ENCODE measurements at places on chromosomes 12 and 14. TPM values are rescaled to one million over a fixed set of nuclear protein-coding genes. Genes with fewer than 3 reads are reported as not detected.
A peak's percentile ranks its signal among the peaks of the same experiment; 100 is the strongest.

DNA sequence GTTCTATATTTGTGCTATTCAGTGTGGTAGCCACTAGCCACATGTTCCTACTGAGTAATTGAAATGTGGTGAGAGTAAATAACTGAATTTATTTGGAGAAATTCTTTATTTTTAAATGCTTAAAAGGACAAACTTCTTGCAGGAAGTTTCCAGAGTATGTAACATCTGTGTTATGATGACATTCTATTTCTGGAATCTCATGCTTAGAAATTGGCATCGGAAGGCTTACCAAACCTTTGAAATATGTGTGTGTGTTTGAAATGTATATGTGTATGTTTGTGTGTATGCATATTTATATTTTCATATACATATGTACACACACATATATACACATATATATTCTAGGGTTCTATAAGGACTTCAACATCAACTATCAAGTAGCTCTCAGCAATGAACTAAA is 12.4 kb upstream of the WSCD2 start:
- DNase-seq, result no peak

GRCh38 chr12:124217508-124218242 is 77.2 kb upstream of the RFLNA start:
- DNase-seq, result no peak

The YAF2 gene
- 29.5 TPM for total RNA-seq

GRCh38 chr12:57431654-57432188 is 878 bp upstream of the R3HDM2 start:
- DNase-seq, result no peak

The INSM2 gene
- not detected for total RNA-seq

DNA sequence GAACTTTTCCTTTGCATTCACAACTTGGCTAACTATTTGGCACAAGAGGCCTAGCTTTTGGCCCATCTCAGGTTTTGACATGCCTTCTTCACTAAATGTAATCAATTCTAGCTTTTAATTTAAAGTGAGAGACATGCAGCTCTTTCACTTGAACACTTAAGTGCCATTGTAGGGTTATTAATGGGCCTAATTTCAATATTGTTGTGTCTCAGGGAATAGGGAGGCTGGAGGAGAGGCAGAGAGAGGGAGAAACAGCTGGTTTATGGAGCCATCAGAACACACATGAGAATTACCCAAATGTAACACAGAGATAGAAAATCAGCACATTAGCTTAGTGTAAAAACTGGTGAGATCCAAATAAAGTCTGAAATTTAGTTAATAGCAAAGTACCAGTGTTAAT is 157.4 kb downstream of the RPAP3 start:
- no peak for DNase-seq

DNA sequence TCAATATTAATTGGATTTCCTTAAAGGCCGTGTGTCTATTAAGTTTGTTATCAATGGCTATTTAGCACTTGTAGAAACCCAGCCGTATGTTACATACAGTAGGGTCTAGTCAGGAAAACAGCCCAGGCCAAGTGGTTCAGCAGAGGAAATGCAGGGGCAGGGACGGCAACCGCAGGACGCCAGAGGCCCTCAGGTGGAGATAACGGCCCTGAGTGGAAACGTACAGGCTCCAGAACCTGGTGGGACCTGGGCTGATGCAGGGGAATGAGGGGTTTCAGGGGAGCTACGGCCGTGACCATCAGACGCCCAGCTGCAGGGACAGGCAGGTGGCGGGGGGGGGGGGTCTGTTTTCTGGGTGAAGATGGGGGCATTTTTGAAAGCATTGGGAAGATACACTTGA is 3.7 kb upstream of the ANKLE2 start:
- no peak for DNase-seq

- no peak for DNase-seq
Measured at GRCh38 chr14:94550041-94550440, 11.2 kb upstream of the SERPINA4 start.

DNA sequence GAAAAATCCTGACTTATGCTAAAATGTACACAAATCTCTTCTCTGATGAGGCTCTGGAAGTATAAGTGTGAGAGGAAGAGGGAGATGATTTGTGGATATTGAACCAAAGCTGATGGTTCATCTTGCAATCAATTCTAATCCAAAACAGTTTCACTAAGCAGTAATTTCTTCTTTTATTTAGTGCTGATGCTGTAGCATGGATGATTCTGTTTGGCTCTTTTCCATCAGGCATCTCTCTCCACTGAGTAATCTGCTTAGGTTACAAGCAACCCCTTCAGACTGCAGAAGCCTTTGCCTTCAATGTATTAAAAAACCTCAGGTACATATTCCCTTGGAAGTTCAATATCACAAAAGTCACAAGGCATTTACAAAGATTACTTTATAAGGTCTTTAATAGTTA is 159.1 kb upstream of the CCDC198 start:
- no peak for DNase-seq

The ABCC9 gene
- not detected for total RNA-seq

The HEBP1 gene
- 59.5 TPM for total RNA-seq

The ARHGAP9 gene
- not detected for total RNA-seq

- DNase-seq, result no peak
Measured at GRCh38 chr12:5251786-5252185, 180.1 kb upstream of the NTF3 start.

GRCh38 chr12:99133401-99133800 is 488.3 kb downstream of the APAF1 start:
- DNase-seq, result no peak

The RFX4 gene
- total RNA-seq, result not detected

DNA sequence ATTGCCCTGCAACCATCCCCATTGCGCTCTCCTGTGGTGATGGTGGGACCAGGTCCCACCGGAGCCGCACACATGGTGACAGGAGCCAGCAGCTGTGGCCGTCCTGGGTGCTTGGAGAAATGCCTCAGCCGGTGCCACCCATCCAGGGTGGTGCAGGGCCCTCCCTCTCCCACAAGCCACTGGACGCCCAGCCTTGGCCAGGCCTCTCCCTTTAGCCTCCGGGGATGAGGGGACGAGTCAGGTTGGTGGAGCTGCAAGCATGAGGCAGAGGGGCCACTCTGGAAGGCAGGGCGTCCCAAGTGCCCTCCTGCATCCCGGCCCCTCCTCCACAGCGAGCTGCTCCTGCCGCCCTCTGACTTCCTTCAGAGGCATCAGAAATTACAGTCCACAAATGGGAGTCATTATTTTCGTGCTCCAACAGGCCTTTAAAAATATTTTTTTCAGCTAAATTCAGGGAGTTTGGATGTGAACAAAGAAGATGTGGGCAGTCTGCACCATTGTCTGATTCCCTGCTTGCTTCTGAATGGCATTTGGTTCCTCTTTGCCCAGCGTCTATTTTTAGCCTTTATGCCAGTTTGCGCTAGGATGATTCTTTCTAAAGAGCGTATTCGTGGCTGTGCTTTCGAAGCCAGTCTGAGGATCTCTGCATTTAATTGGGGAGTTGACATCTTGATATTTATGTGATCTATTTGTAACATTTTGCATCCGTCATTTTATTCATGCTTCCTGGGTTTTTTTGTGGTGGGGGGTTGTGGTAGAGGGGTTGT is 189.4 kb downstream of the ADGRD1 start:
- DNase-seq, result no peak

The DBX2 gene
- total RNA-seq, result not detected

DNA sequence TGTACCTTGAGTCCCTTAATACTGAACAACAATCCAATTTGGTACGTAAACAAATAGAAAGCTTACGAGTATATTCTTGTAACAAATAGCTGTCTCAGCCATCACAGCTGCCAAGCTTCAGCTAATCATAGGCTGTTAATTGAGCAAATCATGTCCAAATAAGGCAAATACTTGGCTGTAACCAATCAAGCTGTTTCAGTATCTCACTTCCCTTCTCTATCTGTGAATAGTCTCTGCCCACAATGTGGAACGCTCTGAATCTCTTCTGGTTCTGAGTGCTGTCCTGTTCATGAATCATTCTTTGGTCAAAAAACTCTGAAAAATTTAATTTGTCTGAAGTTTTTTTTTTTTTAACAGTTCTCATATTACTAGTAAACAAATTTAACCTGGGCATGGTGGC is 5.8 kb upstream of the NEMF start:
- DNase-seq, result no peak

The RTN1 gene
- 0.29 TPM for total RNA-seq

DNA sequence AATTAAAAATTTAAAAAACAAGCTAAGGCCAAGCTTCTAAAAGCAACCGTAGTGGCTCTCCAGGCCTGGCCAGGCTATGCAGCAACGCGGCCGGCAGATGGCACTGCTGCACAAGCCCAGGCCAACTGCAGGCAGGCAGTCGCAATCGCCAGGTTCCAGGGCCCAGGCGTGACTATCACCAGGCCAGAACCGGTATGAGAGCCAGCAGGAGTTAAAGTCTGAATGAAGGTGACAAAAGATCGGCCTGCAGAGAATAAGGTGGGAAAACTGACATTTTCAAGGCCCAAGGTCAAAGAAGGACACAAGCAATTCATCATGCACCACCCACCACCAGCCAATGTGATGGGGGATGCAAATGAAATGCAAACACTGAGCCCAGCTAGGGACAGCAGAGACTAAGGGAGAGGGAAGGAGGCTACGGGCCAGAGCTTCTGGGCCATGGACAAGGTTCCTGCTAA is 43.6 kb upstream of the ANO2 start:
- peak; percentile 73 for DNase-seq

DNA sequence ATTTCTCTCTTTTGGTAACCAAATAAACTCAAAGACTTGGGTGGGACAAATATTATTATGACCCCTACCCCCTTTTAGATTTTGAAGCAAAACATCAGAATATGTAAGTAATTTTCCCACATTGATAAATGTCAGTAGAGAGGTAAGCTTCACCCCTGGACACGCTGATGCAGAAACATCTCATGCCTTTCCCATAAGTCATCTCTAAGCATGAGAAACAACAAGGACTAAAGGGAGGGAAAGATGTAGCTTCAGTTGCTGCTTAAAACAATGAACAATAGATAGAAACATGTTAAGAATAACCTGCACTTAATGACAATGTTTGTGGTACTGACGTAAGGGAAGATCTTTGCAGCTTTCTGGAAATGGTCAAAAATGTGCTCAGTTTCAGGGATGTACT is 56.3 kb upstream of the SLC8A3 start:
- no peak for DNase-seq

- no peak for DNase-seq
Measured at GRCh38 chr12:81949841-81950308, 190.7 kb upstream of the PPFIA2 start.

- no peak for DNase-seq
Measured at GRCh38 chr14:36975834-36976233, 196.6 kb downstream of the SLC25A21 start.

DNA sequence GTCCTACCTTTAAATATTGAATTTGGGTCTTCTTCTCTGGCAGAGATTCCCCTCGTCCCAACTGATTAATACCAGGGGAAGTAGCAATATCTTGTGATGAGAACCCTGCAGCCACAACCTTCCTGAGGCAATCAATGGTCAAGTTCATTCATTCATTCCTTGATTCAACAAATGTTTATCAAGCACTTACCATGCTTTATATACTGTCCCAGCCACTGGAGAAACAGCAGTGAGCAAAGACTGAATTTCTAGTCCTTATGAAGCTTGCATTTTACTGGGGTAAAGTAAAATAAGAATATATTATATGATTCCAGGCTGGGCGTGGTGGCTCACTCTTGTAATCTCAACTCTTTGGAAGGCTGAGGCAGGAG is 300 bp upstream of the GIT2 start:
- DNase-seq, result no peak

DNA sequence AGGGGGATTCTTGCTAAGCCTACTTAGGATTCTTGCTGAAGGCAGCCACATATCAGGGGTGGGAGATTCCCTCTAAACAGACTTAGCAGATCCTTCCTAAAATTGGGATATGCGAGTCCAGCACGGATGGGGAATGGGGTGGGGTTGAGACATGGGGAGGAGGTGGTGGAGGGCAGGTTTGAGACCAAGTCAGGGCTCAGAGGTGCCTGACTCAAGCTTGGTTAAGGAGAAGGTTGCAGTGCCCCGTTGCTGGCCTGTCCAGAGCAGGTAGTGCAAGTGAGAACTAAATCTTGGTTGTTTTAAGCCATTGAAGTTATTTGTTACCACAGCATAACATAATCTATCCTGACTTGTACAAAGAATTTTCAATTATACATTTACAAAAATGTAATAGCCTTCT is 359.7 kb downstream of the AACS start:
- no peak for DNase-seq

DNA sequence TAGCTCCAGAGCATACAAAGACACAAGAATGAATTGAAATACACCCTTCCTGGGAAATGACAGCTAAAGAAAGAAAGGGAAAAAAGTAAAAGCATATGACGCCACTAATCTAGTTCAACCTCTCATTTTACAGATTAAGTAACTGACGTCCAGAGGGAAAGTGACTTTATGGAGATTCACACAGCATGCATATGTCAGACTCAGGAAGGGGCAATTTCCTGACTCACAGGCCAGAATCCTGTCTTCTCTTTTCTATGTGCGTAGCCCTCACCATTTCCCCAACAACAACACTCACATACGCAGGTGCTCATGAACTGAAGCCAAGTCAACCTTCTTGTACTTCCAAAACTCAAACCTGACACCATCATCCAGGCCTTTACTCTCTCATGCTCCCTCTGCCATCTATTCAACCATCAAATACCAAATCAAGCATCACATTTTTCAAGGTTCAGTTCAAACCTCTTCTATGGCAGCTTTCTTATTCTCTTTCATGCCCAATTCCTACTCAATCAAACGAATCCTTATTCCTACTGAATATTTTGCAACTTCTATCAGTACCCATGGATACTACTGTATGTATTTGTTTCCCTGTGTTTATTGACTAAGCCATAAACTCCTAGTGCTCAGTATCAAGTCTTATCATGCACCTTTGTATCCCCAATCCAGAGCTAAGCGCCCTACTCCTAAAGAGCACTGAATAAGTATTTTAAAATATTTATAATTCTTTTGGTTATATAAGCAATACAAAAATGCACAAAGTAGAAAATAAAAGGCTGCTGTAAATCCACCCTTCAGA is 52.8 kb downstream of the STXBP6 start:
- peak; percentile 54 for DNase-seq

DNA sequence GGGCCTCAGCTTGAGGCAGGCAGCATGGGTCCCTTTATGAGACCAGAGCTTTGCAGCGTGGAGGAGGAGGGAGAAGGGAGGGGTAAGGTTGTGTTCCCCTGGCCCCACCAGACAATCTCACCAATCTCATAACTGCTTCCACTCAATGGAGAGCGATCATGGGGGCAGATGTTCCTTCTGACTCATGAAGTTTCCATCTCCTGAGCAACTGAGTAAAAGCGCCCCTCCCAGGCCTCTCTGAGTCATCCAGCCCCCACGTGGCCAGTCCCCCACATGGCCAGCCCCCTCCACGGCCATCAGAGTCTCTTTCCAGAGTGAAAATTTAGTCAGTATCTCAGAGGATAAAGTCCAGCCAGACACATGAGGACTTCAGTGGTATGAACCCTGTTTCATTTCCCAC is 39.2 kb upstream of the PLXNC1 start:
- no peak for DNase-seq

GRCh38 chr14:91997492-91997891 is 42.4 kb downstream of the TRIP11 start:
- peak; percentile 66 for DNase-seq

DNA sequence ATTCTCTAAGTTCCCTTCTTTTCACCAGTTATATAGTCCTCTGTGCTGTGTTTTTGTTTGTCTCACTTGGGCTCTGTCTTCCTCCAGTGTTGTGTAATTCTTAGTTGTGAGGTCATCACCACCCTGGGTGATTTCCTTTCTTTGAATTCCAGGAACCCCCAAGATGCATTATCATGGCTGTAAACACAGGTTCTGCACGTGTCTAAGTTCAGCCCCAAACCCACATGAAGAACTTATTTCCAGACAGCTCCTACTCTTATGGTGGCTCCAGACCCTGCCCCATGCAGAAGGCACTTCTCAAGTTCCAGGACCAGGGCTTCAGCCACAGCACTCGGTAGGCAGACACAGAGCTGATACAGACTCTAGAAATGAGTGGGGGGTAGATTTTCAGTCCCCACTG is 560.5 kb downstream of the BCL11B start:
- DNase-seq, result no peak
